ENCODE measurements at places on chromosomes 7 and 10. TPM values are rescaled to one million over a fixed set of nuclear protein-coding genes. Genes with fewer than 3 reads are reported as not detected.

The NT5C2 gene
- 79.1 TPM for total RNA-seq

The NAT16 gene
- total RNA-seq = 0.06 TPM

The C10orf88 gene
- total RNA-seq = 9.8 TPM

The LGI1 gene
- not detected for total RNA-seq

The CYP2C19 gene
- total RNA-seq = not detected

The FRMPD2 gene
- total RNA-seq = not detected

The PON1 gene
- 0.64 TPM for total RNA-seq

The BTBD16 gene
- total RNA-seq = 1.7 TPM

The CEP55 gene
- total RNA-seq = 65.2 TPM

The DLX5 gene
- total RNA-seq = not detected

The LRIT1 gene
- not detected for total RNA-seq

The ARHGEF35 gene
- total RNA-seq = 0.33 TPM

The BZW2 gene
- total RNA-seq = 97.8 TPM

Measured in A549 treated with GW870086 at 1 μM for 4 hours (cell line).